NCI-H774 (cell line): ENCODE measurements at places on chromosomes 12 and 14.
A peak's percentile ranks its signal among the peaks of the same experiment; 100 is the strongest.

DNA sequence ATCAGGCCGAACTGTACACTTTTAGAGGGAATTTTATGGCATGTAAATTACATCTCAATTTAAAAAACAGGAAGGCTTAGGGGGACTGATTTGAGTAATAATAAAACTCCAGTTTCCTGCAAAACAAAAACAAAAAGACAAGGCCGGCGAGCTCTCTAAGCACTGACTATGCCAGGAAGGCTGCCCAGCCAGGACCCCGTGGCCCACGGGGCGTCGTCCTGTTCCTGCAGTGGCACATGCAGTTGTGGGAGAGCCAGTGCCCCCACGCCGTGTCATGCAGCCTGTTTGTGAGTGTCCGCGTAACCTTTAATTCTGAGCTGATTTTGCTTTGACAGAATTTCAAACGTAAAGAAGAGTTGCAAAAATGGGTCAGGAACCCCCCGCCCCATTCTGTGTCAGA is 10.5 kb downstream of the XRCC3 start:
- no peak for DNase-seq

DNA sequence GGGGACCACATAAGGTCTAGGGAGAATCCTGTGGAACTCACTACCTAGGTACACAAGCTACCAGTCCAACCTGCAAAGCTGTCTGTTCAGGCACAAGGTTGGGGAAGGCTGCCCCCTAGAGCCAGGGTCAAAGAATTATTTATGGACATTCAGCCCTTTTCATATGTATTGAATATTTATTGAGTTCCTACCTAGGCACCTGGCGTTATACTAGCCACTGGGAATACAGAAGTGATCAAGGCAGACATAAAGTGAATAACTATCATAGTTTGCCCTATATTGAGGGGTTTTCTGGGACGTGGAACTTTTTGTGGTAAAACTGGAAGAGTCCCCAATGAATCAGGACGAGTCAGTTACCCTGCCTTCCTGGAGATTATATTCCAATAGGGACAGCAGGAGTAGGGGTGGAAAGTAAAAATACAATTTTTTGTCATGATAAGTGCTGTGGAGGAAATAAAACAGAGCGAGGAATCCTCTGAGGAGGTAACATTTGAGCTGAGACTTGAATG is 5.8 kb upstream of the SLC48A1 start:
- DNase-seq = peak; percentile 46

DNA sequence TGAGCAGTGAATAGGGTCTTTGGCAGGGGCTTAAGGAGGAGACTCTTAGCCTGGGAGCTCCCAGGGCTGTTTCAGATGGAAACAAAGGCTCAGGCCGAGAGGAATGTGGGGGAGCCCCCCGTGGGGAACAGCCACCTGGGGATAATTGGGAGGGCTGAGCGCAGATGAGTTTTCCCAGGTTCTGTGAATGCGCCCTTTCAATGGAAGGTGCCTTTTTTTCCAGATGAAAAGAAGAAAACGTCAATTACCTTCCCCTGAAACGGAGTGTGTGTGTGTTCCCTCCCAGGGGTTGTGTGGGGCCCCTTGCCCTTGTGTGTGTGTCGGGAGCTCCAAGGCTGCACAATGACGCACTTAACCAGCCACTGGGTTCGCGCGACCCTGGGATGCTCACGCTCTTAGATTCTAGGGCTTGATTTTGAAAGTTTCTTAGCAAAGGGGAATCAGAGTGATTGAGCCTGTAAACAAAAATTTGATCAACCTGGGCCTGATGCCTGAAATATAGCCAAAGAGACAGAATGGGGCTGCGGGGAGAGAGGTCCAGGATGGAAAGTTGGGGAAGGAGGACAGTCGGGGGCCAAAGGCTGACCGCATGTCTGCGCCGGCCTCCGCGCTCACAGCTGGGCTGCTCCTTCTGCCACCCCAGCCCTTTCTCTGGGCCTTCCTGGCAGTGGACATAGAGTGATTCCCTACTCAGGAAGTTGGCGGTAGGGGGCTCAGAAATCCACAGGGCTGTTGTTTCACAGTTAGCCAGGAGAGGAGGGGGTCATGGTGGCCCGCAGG is 14.6 kb downstream of the MEG3 start:
- no peak for DNase-seq

DNA sequence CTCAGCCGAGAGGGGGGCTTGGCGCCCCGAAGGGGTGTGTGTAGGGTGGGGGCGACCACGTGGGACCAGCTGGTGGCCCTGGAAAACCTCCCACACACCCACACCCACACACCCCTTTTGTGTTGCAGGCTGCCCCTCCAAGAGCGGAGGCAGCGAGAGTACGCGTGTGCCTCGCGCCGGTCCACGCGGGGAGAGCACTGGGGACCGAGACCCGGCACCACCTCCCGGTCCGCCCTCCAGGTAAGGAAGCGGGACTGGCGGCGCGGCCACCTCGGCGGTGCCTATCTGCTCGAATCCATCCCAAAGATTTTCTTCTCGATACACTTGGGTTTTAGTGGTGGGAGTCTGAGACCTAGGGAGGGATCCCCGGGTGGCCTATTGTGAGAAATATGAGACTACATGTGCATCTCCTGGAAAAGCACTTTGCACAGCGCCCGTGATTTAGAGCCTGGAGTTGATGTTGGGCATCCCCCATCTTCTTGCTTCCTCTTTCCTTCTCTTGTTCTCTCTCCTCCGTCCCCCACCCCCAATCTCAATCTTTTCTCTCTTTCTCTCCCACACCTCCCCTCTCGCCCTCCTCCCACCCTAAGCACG is 393 bp downstream of the SYT1 start:
- peak; percentile 73 for DNase-seq

- no peak for DNase-seq
Observed at GRCh38 chr14:52848626-52849025, 57.2 kb upstream of the GNPNAT1 start.

- DNase-seq = no peak
Observed at GRCh38 chr12:121093487-121093891, 39.2 kb upstream of the P2RX7 start.

DNA sequence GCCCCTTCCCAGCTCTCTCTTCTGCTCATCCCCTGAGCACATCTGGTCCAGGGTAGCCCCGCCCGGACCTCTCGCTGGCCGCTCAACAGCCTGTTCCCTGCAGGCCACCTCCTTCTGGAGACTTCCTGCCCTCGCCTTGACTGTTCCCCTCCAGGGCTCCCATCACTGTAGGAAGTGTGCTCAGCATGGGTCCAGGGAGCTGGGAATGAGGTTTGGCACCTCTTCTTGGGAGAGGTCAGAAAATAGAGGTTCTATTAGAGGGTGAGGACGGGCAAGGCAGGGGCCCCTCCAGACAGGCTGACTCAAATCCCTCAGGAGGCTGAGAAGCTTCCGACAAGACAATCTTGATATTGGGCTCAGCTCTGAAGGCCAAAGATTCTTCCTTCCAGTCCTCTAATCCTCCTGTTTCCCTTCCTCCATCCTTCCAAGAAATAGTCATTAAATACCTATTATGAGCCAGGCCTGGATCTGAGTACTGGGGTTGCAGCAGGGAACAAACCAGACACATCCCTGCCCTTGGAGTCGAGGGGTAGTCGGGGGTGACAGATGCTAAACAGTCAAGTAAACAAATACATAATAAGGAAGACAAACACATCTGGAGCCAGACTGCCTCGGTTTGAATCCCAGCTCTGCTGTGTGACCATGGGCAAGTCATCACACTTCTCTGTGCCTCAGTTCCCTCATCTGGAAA is 30.6 kb downstream of the CMKLR1 start:
- DNase-seq = no peak

DNA sequence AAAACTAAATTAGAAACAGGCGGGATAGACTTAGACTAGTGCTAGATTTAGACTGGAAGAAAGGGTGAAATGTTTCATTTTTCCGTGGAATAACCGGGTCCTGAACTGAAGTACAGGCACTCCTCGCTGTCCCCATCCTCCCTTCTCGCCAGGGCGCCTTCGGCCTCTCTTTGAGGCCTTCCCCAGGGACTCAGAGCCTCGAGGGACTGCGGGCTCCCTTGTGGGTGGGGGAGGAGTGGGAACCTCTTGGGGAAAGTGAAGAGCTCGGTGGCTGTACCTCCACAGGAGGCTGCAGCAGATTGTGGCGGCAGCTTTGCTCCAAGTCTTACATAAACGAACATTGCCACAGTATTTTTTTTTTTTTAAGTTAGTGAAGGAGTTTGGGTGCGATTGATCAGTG is 1988.8 kb upstream of the FLRT2 start:
- DNase-seq = no peak

GRCh38 chr12:97097734-97098133 is 190.7 kb downstream of the NEDD1 start:
- DNase-seq = no peak

GRCh38 chr12:113643177-113643974 is 171.7 kb upstream of the LHX5 start:
- DNase-seq = no peak

- no peak for DNase-seq
Observed at GRCh38 chr12:40569626-40570179, 122.5 kb upstream of the CNTN1 start.

GRCh38 chr12:90479237-90479636 is 475.7 kb downstream of the CCER1 start:
- DNase-seq = no peak

- no peak for DNase-seq
Observed at GRCh38 chr12:40752011-40752410, 59.8 kb downstream of the CNTN1 start.
